ENCODE measurements at places on chromosomes 3 and 15.

GRCh38 chr3:184524981-184525336 lies 36.6 kb upstream of the EPHB3 start:
- no peak for DNase-seq

DNA sequence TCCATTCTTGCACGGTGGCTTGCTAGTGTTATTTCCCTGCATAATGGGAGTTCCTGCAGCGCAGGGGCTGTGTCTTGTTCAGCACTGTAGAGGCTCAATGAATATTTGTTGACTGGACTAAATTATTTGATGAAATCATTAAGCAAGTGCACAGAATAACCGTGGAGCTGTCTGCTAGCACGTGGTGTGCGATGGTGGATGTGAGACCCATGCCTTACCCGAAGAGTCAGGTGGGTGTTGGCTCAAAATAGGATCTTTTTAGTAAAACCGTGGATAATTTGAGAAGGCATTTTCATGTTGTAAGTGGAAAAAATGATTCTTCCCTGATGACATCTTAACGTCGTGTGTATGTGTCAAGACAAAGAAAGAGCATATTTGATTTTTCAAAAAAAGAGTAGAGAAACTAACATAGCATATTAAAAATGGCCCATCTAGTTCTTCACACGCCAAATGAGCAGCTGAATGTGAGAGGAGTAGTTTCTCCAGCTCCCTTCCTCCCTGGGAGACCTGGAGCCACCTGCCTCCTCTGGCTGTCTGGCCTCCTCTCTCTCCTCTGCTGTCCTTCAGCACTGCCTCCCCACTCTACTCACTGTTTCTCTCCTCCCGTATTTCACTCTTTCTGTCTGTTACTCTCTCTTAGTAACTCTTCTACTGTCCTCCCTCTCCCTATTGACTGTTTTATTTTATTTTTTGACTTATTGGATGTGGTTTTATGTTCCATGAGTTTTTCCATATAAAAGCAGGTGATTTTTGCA lies 6.3 kb downstream of the FAM81A start:
- no peak for DNase-seq

- no peak for DNase-seq
Observed at GRCh38 chr15:29925227-29926082, 103.2 kb upstream of the TJP1 start.

- DNase-seq: peak; percentile 43
Observed at GRCh38 chr3:116140100-116140689, 305.1 kb downstream of the LSAMP start.

DNA sequence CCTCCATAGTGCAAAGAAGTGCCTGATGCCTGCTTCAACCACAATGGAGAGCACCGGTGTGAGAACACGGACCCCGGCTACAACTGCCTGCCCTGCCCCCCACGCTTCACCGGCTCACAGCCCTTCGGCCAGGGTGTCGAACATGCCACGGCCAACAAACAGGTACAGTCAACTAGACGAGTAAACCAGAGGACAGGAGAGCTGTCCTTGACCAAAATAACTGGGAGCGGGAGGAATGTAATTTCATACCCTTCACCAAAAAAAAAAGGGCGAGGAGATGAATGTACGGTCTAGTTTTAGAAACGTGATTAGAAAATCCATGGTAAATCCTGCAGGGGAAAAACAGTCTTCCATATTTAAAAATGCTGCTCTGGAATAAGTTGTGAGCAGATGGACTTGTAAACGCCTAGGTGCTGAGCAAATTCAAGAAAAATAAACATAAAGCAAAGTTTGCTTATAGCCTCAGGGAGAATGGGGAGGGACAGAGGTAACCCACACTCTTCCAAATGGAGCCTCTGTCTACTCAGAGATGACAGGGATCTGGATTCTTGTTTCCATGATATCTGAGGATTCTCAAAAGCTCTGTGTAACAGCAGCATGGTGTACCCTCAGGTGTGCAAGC lies 8.4 kb downstream of the THBS1 start:
- DNase-seq: no peak

DNA sequence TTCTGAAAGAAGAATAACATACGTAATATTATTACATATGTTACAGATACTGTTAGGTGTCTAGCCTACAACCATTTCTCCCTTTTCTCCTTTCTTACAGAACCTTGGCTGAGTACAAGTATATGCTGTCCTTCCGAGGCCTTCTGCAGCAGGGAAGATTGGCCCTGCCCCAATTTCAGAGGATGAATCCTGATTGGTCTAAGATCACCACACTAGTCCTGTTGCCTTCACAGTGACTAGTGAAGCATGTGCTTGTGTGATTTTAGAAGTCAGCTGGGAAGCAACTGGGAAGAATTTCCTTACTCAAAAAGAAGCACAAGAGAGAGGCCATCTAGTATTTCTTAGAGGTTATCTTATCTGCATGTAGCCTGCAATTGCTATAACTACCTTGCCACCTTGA lies 30.6 kb upstream of the MECOM start:
- no peak for DNase-seq

DNA sequence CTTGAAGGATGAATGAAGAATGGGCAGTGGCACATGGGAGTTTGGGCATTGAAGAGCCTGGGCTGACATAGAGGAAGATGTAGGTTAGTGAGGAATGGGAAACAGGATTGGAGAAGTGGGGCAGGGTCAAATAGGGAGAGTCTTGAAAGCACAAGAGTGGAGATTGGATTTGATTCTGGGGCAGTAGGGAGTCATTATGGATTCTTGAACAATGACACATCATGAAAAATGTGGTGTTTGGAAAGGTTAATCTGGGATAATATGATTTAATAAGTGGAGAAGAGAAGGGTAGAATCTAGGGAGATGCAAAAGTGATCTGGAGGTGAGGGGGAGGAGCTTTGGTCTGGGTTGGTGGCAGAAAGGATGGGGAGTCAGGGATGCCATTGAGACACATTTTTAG lies 45.4 kb upstream of the ROPN1 start:
- no peak for DNase-seq

- peak; percentile 46 for DNase-seq
Observed at GRCh38 chr15:34588046-34588674, 4.7 kb upstream of the GOLGA8B start.

DNA sequence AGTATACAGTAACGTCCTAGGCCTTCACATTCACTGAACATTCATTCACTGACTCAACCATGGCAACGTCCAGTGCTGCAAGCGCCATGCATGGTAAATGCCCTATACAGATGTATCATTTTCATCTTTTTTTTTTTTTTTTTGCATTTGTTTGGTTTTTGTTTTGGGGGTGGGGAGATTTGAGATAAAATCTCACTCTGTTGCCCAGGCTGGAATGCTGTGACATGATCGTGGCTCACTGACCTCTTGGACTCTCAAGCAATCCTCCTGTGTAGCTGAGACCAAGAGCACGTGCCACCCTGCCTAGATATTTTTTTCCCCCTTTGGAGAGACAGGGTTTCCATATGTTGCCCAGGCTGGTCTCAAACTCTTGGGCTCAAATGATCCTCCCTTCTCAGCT lies 37.4 kb downstream of the SUSD5 start:
- no peak for DNase-seq

GRCh38 chr3:152054315-152054714 lies 180.9 kb downstream of the SUCNR1 start:
- DNase-seq: no peak

GRCh38 chr15:58932710-58933280 lies 684 bp downstream of the SLTM start:
- no peak for DNase-seq

- no peak for DNase-seq
Observed at GRCh38 chr3:138862531-138862923, 27.8 kb upstream of the PIK3CB start.

DNA sequence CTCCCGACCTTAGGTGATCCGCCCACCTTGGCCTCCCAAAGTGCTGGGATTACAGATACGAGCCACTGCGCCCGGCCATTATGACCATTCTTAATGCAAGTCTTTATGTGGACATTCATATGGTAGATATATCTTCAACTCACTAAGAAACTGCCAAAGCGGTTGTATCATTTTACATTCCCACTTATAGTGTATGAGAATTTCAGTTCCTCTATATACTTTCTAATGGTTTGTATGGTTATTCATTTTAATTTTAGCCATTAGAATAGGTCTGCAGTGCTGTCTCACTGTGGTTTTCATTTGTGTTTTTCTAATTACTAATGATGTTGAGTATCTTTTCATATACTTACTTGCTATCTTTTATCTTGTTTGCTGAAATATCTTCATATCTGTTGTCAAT lies 32.5 kb downstream of the TCF12 start:
- DNase-seq: no peak

DNA sequence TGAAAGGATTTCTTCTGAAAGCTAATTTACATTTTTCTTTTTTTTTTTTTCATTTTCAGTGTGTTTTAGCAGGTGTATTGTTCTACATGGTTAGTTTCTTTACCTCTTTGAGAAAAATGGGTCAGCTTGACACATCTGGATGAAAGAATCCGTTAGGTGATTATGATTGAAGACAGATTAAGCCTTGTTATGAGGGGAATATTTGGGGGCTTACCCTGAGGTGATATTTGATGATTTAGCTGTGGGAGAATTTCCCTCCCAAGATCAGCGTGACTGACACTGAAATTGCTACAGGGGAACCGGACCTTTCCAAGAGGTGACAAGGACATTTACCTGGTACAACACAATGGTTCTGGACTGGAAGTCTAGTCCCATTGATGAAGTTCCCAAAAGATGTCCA lies 147.5 kb downstream of the NFKBIZ start:
- DNase-seq: no peak

DNA sequence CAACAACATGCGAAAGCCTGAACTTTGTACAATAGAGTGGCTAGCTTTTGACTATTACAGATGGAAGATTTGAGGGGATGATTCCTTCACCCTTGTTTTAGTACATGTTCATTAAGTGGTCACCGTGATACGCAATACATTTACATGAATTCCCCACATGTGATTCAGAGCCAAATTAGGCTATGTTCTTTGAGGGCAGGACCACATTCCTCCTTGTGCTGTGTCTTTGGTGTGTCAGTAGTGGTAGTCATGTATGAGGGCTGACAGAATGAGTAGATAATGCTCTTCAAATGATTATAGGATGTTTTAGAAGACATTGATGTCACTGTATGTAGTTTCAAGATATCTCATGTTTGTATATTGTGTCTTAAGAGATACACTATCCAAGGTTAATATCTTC lies 12.1 kb downstream of the PTPRG start:
- DNase-seq: no peak

DNA sequence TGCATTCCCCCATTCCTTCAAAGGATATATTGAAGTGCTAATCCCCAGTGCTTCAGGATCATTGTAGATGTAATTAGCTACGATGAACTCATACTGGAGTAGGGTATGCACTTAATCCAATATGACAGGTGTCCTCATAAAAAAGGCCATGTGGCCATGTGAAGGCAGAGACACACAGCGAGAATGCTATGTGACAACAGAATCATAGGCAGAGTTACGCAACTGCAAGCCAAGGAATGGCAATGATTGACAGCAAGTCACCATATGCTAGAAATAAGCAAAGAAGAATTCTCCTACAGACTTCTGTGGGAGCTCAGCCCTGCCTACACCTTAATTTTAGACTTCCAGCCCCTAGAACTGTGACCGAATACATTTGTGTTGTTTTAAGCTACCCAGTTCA lies 875.6 kb upstream of the ROBO1 start:
- no peak for DNase-seq

- DNase-seq: no peak
Observed at GRCh38 chr15:64003182-64003581, 43.1 kb downstream of the DAPK2 start.

- no peak for DNase-seq
Observed at GRCh38 chr3:168539909-168540308, 444.2 kb upstream of the GOLIM4 start.

GRCh38 chr15:45635191-45635638 lies 386 bp downstream of the SQOR start:
- no peak for DNase-seq

- peak; percentile 60 for DNase-seq
Observed at GRCh38 chr3:193240850-193241706, at the start of gene PLAAT1. TSS of gene PLAAT1 (plus strand) at chr3:193241222. CDS start at chr3:193255651, 14,429 bp downstream.

GRCh38 chr15:78641102-78641748 lies at the start of gene CHRNB4:
TSS of gene CHRNB4 (minus strand) at chr15:78641210. CDS start at chr15:78641133, 77 bp downstream.
- DNase-seq: no peak

DNA sequence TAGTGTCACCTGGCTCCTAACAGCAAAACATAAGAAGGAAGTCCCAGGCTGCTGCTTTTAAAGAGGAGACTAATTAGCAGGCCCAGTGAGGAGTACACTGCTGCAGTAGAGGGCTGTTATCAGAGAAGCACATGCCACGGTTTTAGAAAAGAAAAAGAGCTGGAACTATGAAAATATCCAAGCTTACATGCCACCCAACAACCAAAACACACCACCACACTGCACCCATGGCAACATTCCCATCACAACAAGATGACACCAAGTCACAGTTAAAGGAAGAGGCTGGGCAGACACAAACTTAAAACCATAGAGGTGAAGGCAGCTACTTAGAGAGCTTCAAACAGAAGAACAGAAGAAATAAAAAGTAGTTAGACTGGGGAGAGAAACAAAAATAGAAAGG lies 37.0 kb downstream of the NPTN start:
- no peak for DNase-seq

- DNase-seq: no peak
Observed at GRCh38 chr3:172700936-172701455, 9.9 kb downstream of the NCEH1 start.

GRCh38 chr3:127754411-127755304 lies 67.7 kb downstream of the MGLL start:
- DNase-seq: no peak

- DNase-seq: no peak
Observed at GRCh38 chr15:73369154-73369694, 466 bp upstream of the HCN4 start.

DNA sequence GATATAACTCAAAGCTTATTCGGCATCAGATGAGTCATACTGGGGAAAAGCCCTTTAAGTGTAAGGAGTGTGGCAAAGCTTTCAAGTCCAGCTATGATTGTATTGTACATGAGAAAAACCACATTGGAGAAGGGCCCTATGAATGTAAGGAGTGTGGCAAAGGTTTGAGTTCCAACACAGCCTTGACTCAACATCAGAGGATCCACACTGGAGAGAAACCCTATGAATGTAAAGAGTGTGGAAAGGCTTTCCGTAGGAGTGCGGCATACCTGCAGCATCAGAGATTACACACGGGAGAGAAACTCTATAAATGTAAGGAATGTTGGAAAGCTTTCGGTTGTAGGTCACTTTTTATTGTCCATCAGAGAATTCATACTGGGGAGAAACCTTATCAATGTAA lies 7.5 kb downstream of the ZNF621 start:
- no peak for DNase-seq

DNA sequence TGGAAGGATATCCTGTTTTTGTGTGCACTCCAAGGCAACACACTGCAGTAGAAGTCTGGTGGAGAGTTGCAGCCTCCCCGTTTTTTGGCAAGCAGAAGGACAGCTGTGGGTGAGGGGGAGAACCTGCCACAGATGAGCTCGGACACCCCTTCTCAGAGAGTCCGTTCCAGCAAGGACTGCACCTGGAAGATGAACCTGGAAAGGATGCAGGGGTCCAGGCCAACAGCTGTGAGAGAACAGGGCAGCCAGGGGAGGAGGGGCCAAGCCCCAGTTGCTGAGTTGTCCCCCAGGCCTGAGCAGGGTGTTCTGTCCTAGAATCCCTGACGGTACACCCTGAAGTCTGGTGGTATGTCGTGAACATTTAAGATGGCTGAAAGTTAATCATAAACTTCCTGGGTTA lies 30.2 kb downstream of the ZXDC start:
- no peak for DNase-seq
